ENCODE measurements at places on chromosomes 12 and 14.

GRCh38 chr14:56180754-56181542, 62.7 kb downstream of the PELI2 start:
- no peak for DNase-seq

GRCh38 chr12:14567351-14568162, at the start of gene PLBD1:
PLBD1 (minus strand) TSS chr12:14567883; CDS start chr12:14567696, 187 bp downstream.
- DNase-seq: no peak

DNA sequence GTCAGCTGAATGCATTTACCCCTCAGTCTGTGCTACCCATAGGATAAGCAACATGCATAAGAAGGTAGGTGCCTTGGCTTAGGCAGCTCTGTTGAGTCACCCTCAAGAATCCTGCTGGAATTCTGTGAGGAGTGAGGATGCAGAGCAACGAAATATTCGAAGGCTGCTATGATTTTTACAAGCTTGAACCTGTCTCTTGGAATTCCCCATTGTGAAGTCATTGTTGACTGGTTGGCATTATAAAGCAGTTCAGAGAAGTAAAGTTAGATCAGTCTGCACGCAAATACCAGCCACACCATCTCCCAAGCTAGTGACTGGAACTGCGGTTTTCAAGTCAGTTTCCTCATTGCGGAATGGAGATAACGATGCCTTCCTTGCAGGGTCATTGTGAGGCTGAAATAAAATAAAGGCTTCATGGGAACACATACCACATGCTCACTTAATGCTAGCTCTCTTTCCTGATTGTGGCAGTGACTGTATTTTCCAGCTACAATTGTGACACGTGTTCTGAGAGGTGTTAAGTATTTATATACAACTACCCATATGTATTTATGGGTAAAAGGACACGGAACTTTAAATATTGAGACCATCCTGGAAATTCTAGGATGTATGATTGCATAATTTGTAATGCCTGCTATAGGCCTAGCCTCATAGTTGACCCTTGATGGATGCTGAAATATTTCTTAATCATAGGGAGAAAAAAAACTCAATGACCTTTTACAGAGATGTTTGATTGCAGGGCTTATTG, 96.7 kb downstream of the ETV6 start:
- no peak for DNase-seq

GRCh38 chr12:102950107-102950949, 7.1 kb upstream of the ASCL1 start:
- no peak for DNase-seq

GRCh38 chr14:91985008-91985407, 37.5 kb upstream of the FBLN5 start:
- DNase-seq: no peak

DNA sequence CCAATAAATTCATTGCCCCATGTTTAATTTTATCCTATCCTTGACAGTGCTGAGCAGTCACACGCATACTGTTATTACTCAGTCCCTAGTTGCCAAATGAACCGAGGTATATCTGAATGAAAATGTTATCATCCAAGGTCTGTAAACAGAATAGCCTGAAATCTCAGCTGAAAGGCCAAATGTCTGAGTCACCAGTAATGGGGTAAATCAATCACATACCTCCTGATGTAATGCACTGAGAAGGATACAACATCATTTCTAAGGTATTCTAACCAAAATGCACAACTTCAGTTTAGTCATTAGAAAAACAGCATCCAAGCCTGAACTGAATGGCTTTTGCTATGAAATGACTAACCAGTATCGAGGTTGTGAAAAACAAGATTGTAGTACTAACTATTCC, 228.6 kb downstream of the DPF3 start:
- no peak for DNase-seq

GRCh38 chr12:96061323-96061722, 25.9 kb upstream of the LTA4H start:
- DNase-seq: no peak

DNA sequence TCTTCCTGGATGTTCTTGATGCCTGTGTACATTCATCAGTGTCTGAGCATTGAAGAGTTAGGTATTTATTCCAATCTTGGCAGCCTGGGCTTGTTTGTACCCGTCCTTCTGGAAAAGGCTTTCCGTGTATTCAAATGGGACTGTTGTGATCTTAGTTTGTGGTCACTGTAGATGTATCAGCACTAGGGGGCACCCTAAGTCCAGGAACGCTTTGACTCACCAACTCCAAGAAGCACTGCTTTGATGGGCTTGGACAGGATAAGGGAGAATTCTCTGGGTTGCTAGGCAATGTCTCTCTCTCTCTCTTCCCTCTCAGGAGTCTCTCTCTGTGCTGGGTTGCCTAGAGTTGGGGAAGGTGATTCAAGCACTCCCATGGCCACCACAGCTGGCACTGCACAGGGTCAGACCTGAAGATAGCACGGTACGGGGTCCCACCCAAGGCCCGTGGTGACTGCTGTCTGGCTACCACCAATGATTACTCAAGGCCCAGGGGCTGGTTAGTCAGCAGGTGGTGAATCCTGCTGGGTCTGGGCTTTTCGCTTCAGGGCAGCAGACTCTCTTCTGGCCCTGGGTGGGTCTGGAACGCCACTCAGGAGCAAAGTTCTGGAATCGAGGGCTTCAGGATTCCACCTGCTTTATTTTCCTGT, 211.1 kb upstream of the RGS6 start:
- DNase-seq: no peak

- DNase-seq: no peak
Observed at GRCh38 chr14:57085801-57086200, 182.9 kb downstream of the EXOC5 start.

- no peak for DNase-seq
Observed at GRCh38 chr14:68398370-68398769, 394.5 kb downstream of the ZFP36L1 start.

GRCh38 chr14:52060080-52060479, 8.8 kb downstream of the NID2 start:
- DNase-seq: no peak

- no peak for DNase-seq
Observed at GRCh38 chr12:120134307-120134980, 17.9 kb upstream of the RAB35 start.

GRCh38 chr12:104230304-104231095, 14.9 kb downstream of the TXNRD1 start:
- DNase-seq: no peak

DNA sequence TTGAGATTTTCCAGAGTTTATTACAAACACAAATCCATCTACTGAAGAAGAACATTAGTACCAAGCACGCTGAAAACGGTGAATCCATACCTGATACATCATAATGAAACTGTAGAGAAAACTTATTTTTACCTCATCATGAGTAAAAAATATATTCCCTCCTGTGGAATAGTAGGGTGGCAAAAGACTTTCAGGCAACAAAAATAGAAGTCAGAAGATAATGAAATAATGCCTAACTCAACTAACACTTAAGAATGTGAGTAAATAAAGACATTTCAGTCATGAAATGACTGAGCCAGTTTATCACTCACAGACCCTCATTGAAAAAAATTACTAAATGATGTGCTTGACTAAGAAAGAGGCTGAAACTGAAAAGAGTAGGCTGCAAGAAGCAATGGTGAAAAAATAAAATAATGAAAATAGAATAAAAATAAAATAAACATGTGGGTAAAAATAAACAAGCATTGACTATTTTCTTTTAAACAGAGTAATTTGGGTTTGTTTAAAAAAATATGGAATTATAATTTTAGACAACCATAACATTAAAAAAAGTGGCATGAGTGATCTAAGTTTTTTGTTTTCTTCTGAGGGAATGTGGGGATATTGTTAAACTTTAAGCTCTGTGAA, 148.6 kb downstream of the ASCL1 start:
- no peak for DNase-seq

DNA sequence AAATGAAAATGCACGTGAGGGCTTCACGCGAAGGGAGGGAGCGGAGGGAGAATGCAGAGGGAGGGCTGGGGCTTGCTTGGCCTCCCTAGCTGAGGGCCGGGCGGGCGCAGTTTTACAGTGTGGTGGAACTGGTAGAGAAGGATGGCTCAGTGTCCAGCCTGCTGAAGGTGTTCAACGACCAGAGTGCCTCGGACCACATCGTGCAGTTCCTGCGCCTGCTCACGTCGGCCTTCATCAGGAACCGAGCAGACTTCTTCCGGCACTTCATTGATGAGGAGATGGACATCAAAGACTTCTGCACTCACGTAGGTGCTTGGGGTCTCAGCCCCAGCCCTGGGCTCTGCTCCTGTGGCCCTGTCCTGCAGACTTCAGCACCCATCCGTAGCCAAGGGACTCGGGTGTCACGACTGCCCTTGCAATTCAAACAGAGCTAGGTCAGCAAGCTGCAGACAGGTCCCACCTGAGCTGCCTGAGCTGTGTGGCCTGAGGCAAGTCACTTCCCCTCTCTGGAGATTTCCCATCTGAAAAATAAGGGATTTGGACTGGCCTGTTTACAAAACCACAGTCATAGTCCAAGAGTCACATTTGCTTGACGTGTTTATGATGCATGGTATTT, 18.4 kb downstream of the OTUB2 start:
- DNase-seq: no peak

DNA sequence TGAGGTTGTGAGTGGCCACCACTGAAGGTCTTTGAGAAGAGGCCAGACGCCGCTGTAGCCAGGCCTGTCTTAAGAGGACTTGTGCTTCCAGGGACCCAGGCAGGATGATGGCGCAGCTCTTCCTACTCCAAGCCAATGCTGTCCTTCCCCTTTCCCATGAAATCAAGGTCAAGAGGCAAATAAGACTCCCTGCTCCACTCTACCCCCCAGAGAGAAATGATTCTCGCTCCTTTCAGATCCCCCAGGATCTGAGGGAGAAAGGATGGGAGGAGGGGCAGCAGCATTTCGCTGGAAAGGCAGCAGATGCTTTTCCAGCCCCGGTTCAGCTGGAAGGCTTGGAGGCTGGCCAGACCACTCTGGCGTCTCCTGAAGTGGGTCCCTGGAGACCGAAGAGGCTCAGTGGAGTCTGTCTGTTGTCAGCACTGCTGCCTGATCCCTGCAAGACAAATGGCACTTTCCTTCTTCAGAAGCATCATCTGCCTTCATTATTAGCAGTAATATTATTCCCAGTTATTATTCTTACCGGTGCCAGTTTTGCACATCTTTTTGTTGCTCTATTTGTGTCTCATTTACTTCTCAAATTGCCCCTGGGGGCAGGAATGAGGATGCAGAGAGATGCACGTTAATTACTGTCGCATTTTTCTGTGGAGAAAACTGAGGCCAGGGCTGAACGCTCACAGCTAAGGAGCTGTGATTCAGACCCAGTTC, 51.4 kb downstream of the C14orf132 start:
- no peak for DNase-seq

GRCh38 chr14:36507847-36508417, 12.1 kb downstream of the NKX2-1 start:
- DNase-seq: no peak

DNA sequence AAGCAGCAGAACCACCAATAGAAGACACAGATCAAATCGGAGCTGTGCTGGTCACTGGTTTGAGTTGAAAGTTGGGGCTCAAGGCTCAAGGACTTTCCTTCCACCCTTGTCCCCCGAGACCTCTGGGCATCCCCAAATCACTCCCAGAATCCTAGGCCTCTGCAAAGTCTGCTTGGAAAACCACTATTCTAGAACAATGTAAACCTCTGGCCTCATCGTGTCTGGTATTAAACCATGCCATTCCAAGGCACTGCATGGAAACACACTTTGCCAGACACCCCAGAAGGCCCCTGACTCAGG, 288.0 kb downstream of the DPF3 start:
- DNase-seq: no peak

- DNase-seq: no peak
Observed at GRCh38 chr14:69363964-69364363, 34.1 kb downstream of the ERH start.

GRCh38 chr12:120483621-120484020, 12.3 kb upstream of the DYNLL1 start:
- DNase-seq: no peak

GRCh38 chr12:87233671-87234070, 795.5 kb downstream of the C12orf50 start:
- DNase-seq: no peak

DNA sequence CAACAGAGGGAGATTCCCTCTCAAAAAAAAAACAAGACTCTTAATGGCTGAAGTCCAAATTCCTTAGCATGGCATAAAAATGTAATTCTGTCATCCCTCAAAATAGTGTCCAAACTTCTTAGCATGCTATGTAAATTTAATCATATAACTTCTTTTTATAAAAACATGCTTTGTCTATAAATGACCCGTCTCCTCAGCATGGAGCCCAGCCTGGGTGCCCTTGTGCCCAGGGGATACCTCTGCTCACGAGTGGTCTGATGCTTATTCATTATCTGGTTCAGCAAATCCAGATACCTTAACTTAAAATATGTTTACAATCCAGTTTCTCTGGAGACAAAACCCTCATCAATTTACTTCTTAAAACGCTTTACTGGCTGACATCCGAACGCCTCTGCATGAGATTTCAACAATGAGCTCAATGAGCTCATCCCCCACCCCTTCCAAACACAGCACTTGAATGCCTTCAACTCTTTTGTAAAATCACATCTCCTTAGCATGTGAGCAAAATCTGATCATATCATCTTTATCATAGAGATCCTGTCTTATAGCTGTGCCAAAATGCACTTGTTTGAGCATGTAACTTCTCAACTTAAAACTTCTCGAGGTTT, 15.7 kb downstream of the RTL1 start:
- no peak for DNase-seq

DNA sequence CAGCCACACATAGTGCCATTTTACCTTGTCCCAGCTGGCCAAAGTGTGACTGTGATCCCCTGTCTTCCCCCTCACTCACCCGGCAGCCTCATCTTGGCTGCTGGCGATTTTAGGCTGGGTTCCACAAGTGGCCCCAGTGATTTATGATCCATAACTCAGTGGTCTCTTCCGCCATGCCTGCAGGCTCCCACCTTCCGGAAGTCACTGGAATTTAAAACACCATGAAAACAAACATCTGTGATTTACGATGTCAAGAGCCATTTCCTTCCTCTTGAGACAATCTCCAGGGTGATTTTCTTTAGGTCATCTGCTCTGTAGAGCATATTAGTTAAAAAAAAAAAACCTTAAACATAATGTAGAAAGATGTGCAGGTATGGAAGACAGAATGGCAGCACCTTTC, 282.3 kb downstream of the CACNA1C start:
- no peak for DNase-seq

DNA sequence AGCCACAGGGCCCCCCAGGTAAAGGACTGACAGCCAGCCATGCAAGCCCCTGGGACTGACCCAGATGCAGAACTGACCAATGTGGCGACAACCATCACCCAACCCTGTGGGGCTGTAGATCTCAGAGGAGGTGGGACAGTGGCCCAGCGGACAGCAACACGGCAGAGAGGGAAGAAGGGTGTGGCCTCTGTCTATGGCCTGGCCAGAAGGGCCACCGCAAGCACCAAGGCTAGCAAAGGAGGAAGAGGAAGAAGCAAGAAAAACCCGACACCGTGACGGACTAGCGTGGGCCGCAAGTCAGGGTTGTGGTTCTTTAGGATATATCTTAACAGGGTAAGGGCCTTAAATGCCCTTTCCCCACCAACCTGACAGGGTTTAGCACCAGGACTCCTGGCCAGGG, 71.2 kb downstream of the ITPK1 start:
- no peak for DNase-seq

All from activated CD8-positive, alpha-beta memory T cell treated with anti-CD3 and anti-CD28 coated beads for 48 hours (primary cell).